ENCODE measurements at places on chromosomes 5 and 9.

DNA sequence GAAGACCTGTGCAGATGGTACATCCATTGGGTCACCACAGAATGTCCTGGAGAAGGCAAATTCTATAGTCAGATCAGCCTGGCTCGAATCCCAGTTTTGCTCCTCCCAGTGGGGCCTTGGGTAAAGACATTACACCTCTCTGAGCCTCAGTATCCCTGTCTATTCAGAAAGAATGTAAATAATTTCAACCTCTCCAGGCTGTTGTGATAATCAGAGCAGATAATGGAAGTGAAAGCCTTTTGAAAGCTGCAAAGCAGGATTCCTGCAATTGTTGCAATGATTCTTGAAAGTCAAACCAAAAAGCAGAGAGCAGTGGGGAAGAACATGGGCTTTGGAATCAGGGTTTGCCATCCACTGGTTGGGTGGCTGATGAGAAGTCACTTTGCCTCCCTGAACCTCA, 63.2 kb downstream of the LHX2 start:
- DNase-seq: no peak

DNA sequence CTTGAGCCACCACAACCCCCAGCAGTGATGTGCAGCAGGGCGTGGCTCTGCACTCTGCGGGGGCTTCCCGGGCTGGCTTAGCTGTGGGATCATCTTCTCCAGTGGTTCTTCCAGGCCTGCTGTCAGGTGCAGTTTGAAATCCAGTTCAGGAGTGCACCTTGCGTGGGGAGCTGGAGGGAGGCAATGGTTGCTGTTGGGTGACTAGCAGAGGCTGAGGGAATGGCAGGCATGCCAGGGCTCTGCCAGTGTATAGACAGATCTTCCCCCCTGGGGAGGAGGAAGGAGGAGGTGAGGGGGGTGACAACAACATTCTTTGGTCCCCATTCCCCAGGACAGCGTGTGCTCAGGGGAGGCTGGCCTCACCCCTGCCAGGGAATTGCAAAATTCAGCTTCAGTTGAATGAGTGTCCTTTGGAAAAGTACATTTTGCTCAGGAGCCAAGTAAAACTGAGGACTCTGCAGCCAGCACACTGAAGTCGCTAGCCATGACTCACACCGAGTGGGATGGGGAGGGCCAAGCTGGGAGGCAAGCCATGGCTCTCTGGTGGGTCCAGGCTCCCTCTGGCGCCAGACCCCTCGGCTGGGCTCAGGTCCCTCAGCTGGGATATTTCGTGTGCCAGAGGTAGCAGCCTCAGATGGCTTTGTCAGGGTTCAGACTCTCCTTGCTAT, 35.0 kb downstream of the ERGIC1 start:
- DNase-seq: peak; percentile 80

DNA sequence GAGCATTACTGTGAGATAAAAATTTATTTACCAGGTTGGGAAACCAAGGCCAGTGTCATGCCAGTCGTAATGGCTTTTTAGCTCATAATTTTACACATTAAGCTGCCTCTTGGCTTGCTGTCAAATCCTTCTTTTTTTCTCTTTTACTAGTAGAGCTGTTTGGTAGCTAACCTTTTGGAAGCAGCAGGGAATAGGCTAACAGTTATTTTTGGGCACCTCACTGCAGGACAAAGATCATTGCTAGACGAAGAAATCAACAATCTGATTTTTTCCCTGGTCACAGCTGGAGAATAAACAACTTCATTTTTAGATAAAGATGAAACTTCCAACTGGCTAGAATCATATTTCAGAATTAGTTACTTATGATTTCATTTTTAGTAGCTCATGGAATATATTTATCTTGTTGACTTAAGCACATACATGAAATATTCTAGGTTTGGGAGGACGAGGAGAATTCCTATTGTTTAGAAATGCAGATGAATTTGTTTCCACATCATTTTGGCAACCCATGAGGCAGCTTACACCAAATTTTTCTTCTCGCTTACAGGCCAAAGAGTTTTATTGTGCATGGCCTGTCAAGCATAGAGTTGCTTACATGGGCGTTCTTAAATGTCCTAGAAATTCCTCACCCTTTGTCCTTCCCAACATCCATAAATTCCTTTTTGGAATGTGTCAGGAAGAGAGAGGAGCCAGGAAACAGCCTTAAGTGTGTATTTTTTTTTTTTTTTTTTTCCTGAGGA, 19.6 kb downstream of the TNC start:
- no peak for DNase-seq

GRCh38 chr9:35029852-35030251, 40.3 kb downstream of the DNAJB5 start:
- no peak for DNase-seq

- DNase-seq: no peak
Measured at GRCh38 chr5:179841621-179842020, 17.0 kb downstream of the MRNIP start.

GRCh38 chr9:38620483-38621433, at the start of gene ANKRD18A:
Gene ANKRD18A, minus strand, starts transcription at chr9:38620596. Its CDS starts 311 bp downstream, at chr9:38620285.
- DNase-seq: peak; percentile 74
